Iris pigment epithelial cell (primary cell): ENCODE measurements at places on chromosomes 6 and 20.

- peak; percentile 38 for DNase-seq
Observed at GRCh38 chr6:33882154-33882553, 78.4 kb upstream of the MLN start.

- no peak for DNase-seq
Observed at GRCh38 chr20:57475388-57476083, 49.4 kb downstream of the CTCFL start.

- no peak for DNase-seq
Observed at GRCh38 chr6:3293271-3294155, 34.8 kb downstream of the PSMG4 start.

DNA sequence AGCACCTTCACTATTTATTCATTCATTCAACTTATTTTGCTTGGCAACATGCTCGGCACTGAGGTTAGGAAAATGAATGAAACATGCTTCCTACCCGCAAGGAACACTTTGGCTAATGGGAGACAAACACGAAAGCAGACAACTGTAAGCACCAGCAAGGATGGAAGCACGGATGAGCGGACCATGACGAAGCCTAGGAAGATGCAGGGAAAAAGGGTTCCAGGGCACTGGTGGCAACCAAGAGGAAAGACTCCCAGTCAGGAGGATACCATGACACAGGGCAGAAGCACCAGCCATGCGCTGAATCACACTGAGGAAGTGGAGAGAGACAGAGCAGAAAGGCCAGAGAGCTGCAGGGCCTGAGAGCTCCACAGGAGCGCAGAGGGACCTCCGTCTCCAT is 9.8 kb downstream of the PDE10A start:
- peak; percentile 9 for DNase-seq

DNA sequence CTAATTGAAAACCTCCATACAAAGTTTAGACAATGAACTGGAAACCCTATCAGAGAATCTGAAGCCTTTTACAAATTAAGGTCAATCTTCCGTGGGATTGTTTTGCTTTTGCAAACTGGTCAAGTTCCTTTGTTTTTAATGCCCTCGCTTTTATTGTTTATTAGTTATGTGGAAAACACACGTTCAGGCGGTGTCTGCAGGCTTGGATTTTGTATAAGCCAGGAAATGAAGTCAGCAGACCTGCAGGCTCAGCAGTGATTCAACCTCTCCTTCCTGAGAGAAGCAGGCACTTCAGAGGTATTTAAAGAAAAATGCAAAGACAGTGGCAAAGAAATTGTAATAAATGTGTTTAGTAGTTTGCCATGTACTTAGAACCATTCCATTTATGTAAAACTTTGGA is 103.4 kb upstream of the PDE10A start:
- DNase-seq = peak; percentile 54

DNA sequence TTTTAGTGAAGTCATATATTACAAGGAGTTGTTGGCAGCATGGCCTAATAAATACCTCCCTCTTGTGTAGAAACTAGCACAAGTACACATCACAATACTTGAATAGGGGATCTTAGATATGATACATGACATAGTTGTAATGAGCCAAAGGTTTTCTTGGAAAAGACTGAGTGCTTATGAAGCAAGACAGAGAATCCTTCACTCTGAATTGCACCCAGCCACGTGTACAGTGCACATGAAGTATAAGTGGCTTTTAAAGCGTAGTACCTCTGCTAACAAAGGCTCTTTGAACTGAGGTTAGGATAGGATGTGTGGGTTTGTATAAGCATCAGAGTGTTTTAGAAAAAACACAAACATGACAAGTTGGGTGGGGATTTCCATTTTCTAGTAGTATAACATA is 145.5 kb upstream of the STMND1 start:
- DNase-seq = no peak

DNA sequence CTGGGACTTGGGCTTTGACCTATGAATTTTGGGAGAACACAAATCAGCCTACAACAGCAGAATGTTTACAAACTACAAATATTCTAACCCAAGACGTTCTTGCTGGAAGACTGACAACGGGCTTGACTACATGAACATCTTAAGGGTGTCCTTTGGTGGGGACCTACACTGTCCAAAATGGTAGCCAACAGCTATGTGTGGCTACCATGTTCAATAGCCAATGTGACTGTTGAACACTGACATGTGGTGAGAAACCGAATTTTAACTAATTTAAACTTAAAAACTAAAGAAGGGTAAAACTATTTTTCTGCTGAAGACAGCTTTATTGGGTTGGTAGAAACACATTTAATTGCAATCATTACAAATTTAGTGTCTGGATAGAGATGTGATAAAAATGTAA is 30.1 kb downstream of the LINC00237 start:
- no peak for DNase-seq

DNA sequence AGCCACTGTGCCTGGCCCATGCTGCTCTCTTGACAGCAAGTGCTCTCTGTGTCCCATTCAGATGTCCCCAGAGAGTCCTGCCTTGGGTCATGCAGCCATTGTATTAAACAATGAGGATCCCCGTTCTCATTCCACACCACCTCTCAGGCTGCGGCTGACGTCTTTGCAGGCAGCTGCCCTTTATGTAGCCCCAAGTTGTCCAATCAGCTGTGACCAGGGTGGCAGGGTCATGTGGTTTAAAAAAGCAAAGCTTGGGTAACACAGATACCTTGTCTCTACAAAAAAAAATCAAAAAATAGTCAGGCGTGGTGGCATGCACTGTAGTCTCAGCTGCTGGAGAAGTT is 13.2 kb downstream of the GCNT2 start:
- no peak for DNase-seq
